ENCODE measurements at places on chromosomes 13 and 19.

GRCh38 chr13:110705826-110706569 is at the start of gene CARS2:
Gene CARS2, minus strand, starts transcription at chr13:110706116. Its CDS starts 23 bp downstream, at chr13:110706093.
- peak; percentile 97 for DNase-seq

- peak; percentile 79 for DNase-seq
Observed at GRCh38 chr19:2327773-2328400, 499 bp downstream of the LSM7 start.

GRCh38 chr13:109667056-109667455 is 119.3 kb downstream of the IRS2 start:
- DNase-seq: peak; percentile 45

GRCh38 chr19:2049741-2050348 is 1.2 kb downstream of the MKNK2 start:
- peak; percentile 50 for DNase-seq

DNA sequence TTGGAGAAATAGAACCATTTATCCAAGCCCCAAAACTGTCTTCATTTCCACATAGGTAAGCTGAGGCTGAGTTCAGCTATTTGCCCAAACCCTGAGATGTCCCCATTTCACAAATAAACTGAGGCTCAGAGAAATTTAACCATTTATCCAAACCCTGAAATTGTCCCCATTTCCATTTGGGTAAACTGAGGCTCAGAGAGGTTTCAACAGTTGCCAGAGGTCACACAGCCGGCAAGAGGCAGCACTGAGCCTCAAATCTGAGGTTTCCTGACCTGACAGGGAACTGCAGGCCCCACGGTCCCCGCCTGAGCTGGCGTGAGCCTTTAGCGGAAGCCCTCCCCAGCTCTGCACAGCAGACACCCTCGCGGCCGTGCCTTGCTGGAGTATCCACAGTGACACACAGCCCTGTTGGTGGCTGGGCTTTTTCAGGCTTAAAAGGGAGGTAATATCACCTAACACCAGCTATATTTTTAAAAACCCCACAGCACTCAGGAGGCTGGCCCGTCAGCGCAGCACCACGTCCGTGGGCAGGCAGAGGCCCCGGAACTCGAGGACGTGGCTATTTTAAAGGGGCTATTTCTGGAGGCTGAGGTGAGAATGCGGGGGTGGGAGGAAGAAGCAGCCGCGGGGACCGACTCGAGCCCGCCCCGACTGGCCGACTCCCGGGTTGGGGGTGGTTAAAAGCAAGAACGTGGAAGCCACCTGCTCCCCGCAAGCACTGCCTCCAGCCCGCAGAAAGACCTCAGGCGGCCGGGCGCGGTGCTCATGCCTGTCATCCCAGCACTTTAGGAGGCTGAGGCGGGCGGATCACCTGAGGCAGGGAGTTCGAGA is 18.5 kb downstream of the PTPRS start:
- no peak for DNase-seq

- DNase-seq: no peak
Observed at GRCh38 chr19:29560313-29561075, 34.7 kb downstream of the VSTM2B start.

DNA sequence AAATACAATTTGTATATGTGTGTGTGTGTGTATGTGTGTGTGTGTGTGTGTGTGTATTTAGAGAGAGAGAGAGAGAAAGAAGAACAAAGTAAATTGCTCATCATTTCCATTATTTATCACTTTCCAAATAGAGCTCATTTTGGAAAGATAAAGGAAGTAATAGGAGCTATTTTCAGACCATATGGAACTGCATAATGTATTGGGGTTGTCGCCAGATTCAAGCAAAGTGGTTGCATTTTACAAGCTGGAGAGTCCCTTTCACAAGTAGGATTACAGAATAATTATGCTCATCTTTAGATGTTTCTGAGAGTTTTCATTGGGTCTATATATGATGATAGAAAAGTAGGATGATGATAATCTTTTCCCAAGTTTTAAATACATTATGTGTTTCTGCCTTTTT is 842.7 kb upstream of the SLC10A2 start:
- no peak for DNase-seq

- DNase-seq: peak; percentile 32
Observed at GRCh38 chr19:29636553-29637360, 28.5 kb upstream of the PLEKHF1 start.

DNA sequence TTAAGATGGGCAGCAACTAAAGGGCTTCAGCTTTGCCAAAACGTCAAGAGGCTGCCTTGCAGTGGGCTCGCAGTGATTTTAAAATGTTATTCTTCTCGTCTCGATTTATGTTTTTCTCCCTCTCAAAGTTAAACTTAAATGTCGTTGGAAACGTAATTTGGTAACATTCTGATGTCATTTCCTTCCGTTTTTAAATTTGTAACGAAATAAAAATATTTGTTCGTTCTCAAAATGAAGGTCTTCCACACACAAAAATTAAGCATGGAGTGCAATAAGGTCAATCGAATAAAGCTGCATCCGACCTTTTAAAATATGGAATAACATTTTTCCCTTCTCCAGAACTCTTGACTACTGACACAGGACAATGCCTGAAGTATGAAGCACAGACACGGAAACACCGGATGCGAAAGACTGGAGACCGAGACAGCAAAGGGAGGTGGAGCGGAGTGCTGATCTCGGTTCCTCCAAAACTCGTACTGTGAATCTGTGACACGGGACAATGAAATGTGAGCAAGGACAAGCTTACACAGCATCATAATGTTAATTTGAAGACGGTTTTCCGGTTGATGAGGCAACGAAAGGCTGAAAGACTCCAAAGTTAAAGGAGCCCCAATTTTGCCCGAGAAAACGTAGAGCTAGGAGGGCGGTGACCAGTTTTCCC is 850 bp downstream of the MTMR6 start:
- peak; percentile 64 for DNase-seq
